ENCODE measurements at places on chromosomes 7 and 10.

DNA sequence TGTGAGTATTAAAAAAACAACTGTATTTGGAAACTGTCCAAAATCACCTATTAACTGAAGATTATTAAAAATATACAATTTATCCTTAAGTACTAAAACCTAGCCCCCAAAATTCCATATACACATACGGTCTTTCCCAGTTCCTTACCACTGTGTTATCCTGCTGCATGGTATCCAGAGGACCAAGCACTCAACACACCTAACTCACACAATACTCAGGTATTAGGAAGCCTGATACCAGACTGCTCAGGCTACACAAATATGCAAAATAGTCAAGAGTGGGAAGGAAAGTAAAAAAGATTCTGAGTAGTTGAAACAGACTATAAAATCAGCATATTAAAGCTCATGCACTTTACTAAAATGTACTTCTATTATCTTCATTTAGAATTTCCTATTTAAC, 67.2 kb downstream of the EPC1 start:
- DNase-seq: no peak

GRCh38 chr10:67268146-67268545, 342.3 kb downstream of the LRRTM3 start:
- no peak for DNase-seq

- no peak for DNase-seq
These were observed 466.3 kb downstream of the SEMA3D start for GRCh38 chr7:84720456-84721097.

GRCh38 chr10:49817845-49818244, 55.7 kb upstream of the OGDHL start:
- DNase-seq: no peak

DNA sequence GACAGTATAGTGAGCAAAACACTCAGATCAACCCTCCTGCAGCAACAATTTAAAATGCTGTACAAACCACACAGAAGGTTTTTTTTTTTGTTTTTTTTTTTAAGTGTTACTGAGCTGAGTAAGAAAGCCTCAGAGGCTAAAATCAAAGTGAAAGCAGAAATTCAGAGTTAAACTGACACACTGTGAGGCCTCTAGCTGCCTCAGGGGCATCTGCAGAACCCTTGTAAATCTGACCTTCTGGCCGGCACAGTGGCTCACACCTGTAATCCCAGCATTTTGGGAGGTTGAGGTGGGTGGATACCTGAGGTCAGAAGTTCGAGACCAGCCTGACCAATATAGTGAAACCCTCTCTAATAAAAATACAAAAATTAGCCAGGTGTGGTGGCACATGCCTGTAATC, 7.4 kb upstream of the GNA12 start:
- no peak for DNase-seq

DNA sequence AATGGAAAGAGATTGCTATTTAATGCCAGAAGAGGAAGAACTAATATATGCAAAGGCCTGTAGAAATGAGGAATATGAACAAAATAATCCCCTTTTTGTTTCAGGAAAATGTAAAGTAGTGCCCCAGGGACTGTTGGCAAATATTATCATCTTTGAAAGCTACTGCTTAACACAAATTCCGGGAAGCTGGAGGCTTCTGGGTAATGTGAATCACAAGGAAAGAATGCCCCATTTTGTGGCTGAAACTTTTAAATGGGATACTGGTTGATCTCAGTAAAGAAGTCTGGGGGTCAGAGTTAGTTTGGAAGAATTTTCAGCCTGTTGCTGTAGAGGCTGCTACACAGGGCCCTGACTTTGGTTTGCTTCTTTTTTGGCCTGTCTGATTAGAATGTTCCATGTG, 141.0 kb downstream of the PTEN start:
- no peak for DNase-seq

- no peak for DNase-seq
These were observed 62.7 kb downstream of the MTURN start for GRCh38 chr7:30197438-30197837.

DNA sequence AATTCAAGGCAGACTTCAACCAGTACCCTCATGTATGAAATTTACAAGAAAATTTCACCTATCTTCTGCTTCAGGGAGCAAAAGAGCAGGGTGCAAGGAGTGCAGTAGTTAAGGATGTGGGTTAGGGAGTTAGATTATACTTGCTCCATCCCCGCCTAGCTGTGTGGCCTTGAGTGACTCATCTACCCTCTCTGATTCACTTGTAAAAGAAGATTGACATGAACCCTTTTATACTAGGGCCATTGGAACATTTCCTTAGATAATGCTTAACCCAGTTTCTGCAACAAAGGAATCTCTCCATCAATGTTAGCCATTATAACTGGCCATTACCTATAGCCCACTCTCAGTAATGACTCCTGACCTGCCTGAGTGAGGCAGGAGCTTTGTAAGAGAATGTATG, 10.2 kb upstream of the HSPA12A start:
- no peak for DNase-seq

DNA sequence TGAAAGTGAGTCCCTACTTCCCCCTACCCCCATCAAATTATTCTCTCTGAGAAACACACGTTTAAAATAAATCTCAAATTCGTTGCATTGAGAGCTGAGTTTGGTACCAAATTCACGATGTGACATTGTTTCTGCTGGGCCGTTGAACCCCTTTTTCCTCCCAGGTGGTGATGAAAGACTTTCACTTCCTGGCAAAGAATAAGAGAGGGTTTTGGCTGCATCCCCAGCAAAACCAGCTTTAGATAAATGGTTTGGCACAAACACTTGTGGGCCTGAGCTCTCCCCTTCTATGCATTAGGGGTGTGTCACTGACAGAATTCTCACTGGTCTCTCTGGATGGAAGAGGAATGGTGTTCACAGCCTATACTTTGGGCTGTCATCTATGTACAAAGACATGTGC, 8.8 kb upstream of the DNTT start:
- no peak for DNase-seq

GRCh38 chr7:30070052-30070451, 41.8 kb downstream of the PLEKHA8 start:
- no peak for DNase-seq

DNA sequence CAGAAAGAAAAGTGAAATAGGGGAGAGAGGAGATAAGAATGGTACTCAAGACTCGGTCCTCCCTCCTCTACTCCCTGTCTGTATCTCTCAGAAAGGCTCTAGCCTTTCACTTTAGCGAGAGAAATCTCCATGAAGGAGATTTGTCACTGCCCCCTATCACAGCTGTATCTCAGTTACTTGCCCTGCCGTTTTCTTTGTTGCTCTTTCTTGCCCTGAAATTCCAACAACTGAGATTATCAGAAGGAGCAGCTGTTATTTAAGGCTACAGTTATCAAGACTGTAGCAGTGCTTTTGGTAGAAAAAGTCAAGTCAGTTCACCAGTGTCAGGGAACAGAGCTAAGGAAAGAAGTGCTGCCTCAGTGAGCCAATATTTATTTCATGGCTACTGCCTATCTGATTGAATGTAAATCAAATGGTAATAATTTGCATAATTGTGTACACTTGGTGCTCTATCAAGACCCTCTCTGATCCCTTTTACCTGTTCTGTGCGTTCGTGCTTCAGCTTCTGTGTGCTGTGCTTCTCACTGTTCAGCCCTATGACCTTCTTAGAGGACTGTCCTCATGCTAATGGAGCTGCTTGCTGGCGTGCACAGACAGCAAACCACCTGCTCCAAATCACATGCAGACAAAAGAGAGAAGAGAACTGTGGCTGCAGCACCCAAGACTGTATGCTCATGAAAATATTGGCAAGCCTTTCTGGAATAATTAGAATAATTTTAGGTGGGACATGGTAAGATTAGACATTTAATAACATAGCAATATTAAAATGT, 180.2 kb upstream of the FAM3C start:
- DNase-seq: no peak

GRCh38 chr7:8380130-8380529, 53.3 kb upstream of the NXPH1 start:
- no peak for DNase-seq

DNA sequence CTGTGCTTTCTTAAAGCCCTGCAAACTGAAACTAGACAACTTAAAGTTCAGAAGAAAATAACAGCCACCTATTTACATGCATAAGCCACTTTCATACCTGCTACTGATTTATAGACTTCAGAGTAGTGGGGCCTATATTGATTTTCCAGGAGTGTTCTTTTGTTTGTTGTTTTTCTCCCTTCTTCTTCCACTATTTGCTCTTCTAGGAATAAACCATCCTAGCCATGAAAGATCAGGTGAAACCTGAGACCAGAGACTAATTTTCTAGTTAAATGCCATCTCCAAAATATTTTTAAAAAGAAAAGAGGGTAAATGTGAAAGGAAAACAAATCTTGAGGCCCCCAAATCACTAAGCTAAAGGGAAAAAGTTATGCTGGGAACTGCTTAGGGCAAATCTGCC, 72.4 kb upstream of the C1GALT1 start:
- no peak for DNase-seq

- DNase-seq: no peak
These were observed 83.9 kb downstream of the BAMBI start for GRCh38 chr10:28761084-28761846.

GRCh38 chr7:30382607-30383006, 96.0 kb downstream of the NOD1 start:
- DNase-seq: no peak

DNA sequence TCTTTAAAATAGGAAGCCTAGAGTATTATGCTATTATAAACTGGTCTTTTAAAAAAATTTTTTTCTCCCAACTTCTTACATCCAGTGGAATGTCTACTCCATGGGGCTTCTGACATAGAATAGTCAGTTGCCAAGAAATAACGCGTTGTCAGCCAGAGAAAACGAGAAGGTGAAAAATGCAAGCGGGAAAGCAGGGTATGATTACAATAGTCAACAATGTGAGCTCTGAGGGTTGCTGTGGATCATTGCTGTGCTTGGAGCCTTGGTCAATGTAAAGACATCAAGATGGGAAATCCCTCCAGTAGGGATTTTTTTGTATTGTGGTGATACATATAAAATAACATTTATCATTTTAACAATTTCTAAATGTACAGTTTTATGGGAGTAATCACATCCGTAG, 27.6 kb upstream of the PLPP4 start:
- no peak for DNase-seq

DNA sequence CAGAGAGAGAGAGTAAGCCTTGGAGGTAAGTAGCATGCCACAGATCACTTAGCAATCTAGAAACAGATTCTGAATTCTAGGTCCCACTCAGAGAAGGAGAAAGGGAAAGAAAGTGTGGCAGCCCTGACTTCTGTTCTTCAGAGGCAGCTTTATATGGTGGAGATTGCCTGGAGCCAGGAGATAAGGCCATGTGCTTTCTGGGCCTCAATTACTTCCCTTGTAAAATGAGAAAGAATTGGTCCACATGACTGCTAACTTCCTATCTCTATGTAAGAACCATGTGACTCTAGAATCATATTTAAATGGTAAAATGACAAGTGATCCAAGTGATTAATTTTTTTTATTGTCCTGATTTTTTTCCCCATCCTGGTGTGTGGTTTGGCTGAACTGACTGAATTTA, 64.1 kb downstream of the HHEX start:
- DNase-seq: no peak

DNA sequence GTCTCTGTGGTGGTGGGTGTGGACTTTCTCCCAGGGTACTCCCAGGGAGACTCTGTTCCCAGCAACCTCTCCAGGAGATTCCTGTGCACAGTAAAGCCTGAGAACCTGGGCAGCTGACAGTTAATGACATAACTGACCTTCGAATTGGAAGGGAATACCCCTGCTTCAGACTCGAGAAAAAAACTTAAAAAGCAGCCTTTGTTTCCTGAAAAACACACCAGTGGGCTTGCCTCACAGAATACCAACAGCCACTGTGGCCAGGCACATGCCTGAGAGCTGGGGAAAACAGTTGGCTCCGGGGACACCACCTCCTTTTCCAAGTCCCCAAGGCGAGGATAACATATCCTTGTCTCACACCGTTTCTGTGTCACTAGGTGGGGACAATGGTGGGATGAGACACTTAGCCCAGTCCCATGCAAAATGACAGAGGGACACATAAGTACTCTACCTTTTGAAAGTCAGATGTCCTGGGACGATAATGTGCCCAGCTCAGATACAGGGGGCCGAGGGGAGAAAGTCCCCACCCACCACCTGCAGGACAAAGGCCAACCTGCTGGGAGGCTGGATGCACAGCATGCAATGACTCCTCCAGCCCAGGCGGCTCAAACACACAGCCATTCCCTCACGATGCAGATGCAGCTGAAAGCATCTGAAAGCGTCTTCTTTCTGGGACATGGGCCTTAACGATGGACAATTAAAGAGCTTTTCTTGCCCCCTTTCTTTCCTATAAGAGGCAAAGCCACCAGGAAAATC, 65.6 kb downstream of the HIPK2 start:
- no peak for DNase-seq

- no peak for DNase-seq
These were observed 15.6 kb downstream of the CNNM1 start for GRCh38 chr10:99344715-99345114.

DNA sequence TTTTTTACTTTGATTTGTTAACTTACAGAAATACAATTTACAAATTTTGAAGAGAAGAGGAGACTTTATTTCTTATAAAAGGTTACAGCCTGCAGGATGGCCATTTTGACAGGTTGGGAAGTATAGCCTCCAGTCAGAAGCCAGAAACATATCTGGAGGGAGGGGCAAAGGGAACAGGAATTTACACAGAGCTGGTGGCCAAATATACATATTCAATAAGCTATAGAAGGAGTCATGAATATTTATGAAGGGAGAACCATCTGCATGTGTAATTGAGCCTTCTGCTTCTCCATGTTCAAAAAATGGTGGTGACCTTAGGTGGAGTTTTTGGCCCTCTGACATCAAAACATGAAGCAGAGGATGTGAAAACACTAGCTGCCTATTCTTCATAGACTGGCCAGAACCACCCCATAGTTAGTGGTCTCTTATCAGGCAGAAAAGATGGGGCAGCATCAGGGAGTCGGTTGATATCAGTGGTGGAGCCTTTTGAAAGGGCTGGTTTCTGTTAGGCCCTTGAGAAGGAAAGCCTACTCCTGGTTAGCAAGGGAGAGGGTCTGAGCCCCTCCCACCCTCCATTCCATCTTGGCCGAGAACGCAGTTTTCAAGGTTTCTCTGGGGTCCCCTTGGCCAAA, 57.2 kb downstream of the ENTPD1 start:
- no peak for DNase-seq

GRCh38 chr7:43291789-43292188, 179.3 kb downstream of the HECW1 start:
- DNase-seq: no peak

GRCh38 chr7:158959021-158959717, 102.8 kb downstream of the DYNC2I1 start:
- DNase-seq: no peak

DNA sequence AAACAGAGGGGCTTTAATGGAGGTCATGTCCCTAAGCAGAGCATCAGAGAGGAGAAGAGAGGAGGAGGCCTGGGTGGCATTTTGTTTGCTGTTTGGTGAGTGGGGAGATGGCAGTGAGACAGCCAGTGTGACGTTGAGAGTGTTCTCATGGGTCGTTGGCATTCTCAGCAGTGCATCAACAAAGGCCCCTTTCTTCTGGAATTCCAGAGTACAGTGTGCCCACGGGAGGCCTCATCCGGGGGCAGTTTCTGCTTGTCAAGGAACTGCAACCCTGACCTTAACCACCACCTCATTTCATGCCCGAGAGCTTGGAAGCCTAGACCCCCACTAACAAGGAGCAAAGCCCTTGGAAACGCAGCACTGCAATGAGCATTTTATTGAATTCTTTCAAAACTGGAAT, 92.9 kb downstream of the CELF2 start:
- DNase-seq: no peak
